ENCODE measurements at places on chromosomes 16 and 17.

- no peak for DNase-seq
These were observed 19.5 kb downstream of the TRAF4 start for GRCh38 chr17:28763137-28763799.

DNA sequence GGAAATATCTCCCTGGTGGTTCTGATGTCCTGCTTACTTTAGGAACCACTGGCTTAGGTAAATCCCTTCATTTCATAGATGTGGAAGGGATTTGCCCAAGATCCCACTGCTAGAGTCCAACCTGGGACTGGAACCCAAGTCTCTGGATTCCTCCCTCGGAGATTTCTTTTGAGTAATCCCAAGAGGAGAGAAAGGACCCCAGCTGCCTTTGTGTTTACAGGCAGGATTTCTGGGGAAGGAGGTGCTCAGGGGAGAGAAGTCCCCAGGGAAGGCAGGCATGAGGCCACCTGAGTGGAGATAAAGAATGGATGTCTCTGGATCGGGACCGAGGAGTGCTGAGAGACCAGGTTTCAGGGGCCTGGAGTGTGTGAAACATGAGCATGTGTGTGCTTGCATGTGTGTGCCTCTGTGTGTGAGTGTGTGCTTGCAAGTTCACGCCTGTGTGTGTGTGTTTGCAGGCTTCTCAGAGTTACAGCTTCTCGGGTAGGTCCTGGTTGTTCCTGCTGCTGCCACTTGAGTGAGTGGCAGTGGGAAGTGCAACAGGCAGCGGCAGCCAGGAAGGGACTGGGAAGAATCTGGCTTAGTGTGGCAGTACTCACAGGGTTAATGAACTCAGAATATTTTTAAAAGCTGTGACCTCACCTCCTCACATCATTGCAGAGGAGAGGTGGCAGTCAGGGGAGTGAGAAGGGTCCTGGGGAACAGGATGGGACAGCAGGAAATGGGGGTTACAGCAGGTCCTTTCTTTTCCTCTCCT, 2.2 kb downstream of the KCNH6 start:
- DNase-seq, result no peak

DNA sequence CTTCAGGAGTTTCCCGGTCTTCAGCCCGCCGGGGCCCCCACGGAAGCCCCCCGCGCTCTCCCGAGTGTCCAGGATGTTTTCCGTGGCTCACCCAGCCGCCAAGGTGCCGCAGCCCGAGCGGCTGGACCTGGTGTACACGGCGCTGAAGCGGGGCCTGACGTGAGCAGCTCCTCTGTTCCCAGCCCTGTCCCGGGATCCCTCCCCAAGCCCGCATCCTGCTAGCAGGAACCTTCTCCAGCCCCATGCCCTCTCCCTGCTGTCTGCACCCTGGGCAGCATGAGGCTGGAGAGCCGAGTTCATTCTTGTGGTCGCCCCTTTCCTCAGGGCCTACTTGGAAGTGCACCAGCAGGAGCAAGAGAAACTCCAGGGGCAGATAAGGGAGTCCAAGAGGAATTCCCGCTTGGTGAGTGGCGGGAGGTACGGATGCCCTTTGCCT, 10.1 kb downstream of the RIPOR1 start:
- peak; percentile 61 for DNase-seq

GRCh38 chr17:27569257-27569722, 61.7 kb upstream of the LGALS9 start:
- peak; percentile 92 for DNase-seq

- DNase-seq, result peak; percentile 64
These were observed 2.4 kb downstream of the TANC2 start for GRCh38 chr17:62968445-62968923.

- DNase-seq, result peak; percentile 57
These were observed 45.4 kb downstream of the NDEL1 start for GRCh38 chr17:8481089-8481488.

- no peak for DNase-seq
These were observed 25.3 kb downstream of the LITAF start for GRCh38 chr16:11561454-11561805.

DNA sequence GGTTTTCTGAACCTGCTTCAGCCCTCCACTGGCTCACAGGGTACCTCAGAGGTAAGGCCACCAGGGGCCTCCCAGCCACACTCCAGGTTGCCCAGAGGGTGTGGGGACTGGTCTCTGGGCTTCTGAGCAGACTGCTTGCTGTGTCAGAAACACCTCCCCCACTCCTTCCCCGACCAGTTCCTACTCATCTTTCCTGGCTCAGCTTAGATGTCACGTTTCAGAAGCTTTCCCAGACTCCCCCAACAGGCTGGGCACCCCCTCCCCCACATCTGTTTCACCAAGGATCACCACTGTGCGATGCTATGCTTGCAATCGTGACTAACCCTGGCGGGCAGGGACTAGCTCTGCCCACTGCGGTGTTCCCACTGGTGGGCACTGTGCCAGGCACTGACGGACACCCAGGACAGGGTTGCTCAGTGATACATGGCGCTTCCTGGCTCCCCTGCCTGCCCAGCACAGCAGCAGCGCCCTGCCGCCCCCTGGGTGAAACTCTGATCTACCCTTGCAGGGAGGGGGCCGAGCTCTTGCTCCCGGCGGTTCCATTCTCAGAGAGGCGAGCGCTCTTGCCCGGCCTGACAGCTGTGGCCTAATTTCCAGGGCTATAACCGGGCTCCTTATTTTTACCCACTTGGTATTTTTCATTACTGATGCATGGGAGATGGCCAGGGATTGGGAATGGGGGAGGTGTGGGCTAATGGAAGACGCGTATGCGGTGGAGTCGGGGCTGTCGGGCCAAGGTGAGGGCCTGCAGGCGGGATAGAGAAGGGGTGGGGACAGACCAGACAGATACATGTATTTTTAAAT, 29.4 kb upstream of the MTSS2 start:
- DNase-seq, result peak; percentile 79

DNA sequence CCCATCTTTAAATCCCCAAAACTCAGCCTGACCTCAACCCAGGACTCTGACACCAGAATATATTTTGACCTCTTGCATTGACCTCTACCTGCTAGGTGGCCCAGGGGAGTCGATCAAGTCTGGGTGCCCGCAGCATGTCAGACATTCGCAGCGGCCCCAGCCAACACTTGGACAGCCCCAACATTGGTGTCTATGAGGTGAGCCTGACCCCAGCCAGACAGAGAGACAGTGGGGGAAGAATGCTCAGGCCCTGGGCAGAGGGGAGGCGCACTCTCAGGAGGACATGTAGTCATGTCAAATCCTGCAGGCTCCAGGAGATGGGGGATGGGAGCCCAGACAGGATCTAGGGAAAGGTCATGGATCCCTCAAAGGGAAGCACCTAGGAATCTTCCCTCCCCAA, 5.4 kb downstream of the GUCY2D start:
- DNase-seq, result no peak

- DNase-seq, result no peak
These were observed 9.0 kb downstream of the SMIM5 start for GRCh38 chr17:75642182-75642783.

- DNase-seq, result no peak
These were observed 584.9 kb downstream of the CDH13 start for GRCh38 chr16:83211711-83212110.

GRCh38 chr16:12874186-12874585, 27.2 kb upstream of the SHISA9 start:
- DNase-seq, result no peak

DNA sequence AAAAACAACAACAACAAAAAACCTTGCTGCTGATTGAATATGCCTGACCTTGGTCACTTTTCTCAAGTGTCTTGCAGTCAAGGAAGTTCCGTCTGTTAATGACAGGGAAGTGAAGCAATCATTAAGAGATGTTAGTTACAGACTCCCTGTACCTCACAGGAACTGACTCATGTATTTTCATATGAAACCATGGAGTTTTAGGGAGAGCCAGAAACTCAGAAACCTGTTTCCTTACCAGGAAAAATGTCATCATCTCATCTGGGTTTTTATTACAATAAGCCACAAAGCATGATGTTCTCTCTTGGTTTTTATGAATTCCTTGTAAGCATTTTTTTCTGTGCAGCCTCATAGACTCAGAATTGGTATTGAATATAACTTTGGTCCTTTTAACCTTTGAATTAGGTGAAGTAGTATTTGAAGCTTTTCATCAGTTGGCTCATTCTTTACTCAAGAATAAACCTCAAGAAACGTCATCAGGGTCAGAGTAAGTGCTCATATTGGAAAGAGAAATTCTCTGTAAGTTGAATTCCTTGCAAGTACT, 10.3 kb downstream of the LYRM1 start:
- no peak for DNase-seq

GRCh38 chr16:4663777-4664465, 29.4 kb upstream of the NUDT16L1 start:
- no peak for DNase-seq

DNA sequence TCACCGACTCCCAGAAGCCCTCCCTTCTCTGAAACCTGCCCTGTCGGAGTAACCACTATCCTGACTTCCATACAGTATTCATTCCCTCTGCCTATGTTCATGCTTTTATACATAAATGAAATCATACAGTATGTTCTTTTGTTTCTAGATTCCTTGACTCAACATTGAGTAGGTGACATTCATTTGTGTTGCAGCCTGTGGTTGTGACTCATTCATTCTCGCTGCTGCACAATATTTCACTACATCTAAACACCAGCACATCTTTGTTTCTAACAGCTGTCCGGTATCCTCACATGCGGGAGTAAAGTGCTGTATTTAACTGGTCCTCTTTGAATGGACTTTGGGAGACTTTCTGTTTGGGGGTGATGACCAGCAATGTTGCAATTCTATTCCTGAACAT, 135.0 kb upstream of the FOXF1 start:
- no peak for DNase-seq

GRCh38 chr16:69890114-69890891, 60.8 kb upstream of the CLEC18A start:
- DNase-seq, result peak; percentile 93

DNA sequence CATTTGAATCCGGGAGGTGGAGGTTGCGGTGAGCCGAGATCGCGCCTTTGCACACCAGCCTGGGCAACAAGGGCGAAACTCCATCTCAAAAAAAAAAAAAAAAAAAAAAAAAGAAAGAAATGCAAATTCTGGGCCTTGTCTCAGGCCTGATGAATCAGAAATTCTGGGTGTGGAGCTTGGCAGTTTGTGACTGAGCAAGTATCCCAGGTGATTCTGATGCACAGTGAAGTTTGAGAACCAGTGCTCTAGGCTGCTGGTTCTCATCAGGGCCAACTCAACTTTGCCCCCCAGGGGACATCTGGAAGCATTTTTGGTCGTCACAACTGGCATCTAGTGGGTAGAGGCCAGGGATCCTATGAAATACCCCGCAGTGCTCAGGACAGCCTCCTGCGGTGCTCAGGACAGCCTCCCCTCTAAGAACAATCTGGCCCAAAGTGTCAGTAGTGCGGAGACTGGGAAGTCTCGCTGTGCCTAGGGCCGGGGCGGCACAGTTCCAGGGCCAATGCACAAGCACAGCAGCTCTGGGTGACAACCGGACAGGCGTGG, 55.9 kb downstream of the SDK2 start:
- DNase-seq, result no peak

Data from ELF-1 (cell line).